ENCODE measurements at places on chromosomes 3 and 15.

GRCh38 chr3:112770032-112770626 lies 76.5 kb downstream of the CD200R1L start:
- no peak for DNase-seq

DNA sequence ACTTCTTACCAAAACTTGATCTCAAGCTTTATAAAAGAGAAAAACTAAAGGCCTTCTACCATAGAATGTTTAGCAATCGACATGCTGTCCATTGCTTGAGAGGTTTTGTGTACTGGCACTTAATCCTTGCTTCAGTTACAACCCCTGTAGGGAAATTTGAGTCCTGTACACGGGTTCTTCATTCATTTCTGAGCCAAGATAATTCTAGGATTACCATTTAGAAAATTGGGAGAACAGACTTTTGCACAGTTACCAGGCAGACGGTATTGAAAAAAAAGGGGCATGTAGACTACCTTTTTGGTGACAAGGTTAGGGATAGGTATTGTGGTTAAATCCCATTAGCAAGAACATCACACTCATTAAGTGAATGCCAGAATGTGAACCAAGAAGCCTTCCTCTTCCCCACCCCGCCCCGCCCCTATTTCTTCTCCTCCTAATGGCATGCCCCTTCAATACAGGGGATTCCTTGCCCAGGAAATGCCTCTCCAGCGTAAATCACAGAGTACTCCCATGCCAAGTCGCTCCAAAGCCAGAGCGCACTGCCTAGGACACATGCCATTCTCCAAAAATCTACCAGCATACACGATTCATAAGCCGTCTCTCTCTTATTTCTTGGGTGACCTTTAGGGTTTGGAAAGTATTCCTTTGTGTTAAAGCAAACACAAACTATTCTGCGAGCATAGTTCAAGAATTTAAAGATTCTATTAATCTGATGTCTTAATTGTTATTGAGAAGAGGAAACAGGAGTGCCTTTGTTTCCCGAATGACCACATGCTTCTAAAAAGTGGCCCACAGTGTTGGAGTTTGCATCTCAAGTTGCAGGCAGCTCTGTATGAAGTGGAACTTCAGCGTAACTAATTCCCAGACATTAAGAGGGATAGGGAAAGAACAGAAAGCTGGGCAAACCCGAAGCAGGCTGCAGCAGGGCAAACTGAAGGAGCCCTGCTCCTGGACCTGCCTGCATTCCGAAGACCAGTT lies 164.0 kb upstream of the NR2F2 start:
- DNase-seq, result no peak

DNA sequence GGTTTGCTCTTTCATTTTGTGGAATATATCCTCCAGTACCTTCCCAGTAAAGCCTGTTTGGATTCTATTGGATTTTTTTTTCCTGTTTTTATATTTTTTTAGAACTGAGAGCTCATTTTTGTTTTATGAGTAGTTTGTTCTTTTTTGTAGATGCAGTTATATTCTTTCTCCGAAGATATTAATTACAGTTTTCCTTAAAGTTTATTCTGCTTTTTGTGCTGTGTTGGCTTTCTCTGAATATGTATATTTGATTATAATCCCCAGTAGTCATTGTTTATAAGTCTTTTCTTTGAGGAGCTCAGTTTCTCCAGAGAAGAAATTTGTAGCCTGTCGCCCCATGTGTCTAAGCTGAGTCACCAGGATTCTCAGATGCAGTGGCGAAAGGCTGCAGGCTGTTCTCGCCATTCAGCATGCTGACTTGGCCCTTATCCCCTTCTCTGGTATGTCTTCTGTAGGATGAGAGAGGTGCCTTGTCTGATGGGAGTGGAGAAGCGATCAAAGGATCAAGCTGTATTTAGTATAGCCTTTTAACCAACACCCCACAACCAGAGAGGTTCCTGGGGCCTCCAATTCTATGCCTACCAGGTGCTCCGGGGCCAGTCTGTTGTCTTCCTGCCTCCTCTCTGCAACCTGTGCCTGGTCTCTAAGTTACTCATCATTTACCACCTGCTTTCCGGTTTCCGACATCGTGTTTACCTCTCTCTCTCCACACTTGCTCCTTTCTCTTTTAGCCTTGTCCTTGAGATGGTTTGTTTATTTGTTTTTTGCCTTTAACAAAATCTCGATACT lies 31.7 kb upstream of the MFSD1 start:
- no peak for DNase-seq

DNA sequence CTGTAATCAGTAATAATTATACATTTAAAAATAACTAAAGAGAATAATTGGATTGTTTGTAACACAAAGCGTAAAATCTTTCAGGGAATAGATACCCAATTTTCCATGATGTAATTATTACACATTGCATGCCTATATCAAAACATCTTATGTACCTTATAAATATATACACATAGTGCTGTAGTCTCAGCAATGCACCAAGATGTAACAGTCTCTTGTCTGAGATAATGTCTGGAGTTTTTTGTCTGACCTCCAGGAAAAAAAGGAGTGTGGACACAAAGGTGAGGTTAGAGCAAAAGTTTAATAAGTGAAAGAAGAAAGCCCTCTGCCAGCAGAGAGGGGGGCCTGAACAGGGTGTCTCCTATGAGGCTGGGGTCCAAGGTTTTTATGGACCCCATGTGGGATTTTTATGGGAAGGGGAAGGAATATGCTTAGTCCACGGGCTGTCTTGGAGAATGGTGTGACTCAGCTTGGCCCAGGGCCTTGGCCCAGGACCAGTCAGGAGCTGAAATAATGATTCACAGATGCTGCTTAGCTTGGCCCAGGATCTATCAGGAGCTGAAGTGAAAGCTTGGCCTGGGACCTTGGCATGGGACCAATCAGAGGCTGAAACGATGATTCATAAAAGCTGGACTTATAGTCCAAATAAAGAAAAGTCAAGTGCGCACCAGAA lies 545.0 kb downstream of the ZPLD1 start:
- no peak for DNase-seq

DNA sequence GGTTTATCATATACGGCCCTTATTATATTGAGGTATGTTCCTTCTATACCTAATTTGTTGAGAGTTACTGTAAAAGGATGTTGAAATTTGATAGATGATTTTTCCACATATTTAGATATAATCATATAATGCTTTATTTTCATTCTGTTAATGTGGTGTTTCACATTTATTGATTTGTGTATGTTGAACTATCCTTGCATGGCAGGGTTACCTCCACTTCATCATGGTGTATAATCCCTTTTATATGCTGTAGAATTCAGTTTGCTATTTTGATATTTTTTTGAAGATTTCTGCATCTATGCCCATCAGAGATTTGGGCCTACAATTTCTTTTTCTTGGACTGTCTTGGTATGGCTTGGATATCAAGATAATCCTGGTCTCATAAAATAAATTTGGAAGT lies 355.5 kb downstream of the EDEM1 start:
- DNase-seq, result no peak

DNA sequence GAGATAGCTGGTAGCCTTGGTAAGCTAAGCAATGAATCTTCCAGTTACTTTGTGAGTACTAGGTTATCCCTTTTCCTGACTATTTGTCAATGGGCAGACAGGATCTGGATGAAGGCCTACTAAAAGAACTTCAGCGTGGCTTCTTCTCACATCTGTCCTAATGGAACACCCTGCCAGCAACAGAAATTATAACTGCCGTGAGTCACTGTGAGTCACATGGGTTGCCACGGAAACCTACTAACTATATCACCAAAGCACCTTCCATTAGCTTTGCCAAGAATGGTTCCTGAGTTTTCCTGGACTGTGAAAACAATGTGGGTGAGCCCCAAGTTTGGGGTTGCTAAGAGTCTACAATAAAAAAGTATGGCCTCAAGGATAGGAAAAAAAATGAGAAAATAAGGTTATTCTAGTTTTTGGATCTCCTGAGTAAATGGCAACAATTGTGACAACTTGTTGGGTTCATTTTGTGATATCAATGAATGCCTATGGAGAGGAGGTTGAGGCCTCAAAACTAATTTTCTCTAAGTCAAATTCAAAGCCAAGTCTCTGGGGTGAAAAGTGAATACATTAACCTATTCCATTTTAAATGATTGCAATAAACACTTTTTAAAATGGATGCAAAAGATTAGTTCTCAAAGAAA lies 195.1 kb upstream of the ICE2 start:
- DNase-seq, result no peak

GRCh38 chr3:62095756-62096155 lies 277.6 kb downstream of the FEZF2 start:
- DNase-seq, result no peak

DNA sequence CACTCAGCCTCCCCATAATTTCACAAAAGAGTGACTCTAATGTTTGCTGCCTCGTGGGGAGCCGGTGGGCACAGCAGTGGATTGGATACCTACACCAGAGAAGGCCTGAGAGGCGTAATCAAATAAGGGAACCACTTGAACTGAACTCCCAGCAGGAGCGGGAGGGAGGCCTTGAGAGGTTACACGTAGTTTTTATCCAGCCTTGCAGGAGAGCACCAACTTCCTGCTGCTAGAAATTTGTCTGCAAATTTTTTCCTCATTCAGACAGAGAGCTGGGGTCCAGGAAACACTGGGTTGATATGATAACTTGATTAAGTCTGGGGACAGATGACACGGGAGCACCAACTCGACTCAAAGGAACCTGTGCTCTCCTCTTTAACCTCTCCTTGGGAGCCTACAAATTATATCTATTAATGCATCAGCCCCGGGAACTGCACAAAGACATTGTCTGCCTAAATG lies 69.8 kb downstream of the HES1 start:
- DNase-seq, result no peak

- DNase-seq, result no peak
These were observed 50.5 kb downstream of the SRGAP3 start for GRCh38 chr3:9198899-9199335.

GRCh38 chr3:87706176-87706575 lies 352.6 kb downstream of the CGGBP1 start:
- DNase-seq, result no peak

DNA sequence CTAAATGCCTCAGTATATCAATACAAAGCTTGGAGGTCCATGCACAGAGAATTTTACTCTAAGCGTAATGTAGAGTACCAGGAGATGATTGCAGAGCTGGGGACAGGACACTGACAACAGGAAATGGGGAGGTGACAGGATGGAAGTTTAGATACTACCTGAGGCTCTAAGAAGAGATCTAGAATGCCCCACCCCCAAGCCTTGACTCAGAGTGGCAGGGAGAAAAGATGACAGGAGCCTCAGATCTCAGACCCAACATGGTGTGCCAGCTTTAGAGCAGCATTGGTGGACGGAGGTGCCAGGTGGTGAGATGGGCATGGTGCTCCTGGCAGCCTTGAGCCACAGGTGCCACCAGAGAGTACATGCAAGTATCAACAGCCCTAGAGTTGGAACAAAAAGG lies 62.5 kb downstream of the LYZL4 start:
- DNase-seq, result no peak

DNA sequence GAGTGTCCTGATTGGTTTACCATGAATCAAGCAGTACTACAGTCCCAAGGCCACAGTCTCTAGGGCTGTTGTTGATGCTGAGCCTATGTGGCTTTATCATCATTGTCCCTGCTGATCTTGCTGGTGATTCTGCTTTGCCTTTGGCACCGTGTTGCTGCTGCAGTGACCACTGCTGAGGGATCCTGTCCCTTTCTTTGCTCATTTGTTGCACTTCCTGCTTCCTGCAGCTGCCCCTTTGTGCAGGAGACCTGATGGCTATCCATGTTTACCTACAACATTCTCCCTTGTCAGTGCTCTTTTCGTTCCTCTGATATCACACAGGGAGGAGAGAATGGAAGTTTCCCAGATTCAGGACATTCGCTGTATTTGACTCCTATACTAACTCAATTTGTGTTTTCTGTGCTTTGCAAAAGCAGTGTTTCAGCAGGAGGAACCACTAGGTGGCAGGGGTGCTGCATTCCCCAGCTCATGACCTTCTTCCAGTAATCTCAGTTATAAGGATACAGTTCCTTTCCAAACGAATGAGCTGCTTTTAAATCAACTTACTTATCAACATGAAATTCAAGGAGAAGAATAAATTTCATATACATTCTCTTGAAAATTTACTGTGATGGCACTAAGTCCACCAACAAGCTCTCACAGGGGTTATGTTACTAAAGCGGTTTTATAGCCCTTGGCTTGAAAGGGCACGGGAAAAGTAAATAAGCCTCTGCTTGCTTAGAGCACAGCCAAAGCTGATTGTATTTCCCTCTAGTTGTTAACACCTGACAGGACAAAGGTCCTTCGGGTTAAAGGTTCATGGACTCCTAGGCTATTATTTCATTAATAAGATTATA lies 9.7 kb upstream of the THUMPD3 start:
- peak; percentile 17 for DNase-seq

DNA sequence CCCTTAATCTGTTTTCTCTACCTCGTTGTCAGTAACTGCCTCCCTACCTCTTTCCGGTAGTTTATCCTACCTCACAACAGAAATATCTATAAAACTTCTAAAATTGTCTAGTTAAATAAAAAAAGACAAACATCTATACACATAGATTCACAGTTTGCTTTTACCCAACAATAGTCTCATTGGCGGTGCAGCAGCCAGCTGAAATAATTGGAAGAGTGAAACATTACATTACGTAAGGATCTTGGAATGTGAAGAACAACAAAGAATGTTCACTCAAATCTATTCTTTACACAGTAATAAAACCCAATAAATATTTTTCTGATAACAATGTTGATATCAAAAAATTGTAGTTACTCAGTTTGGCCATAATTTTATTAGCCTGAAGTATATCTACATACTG lies 115.5 kb upstream of the ARPP21 start:
- DNase-seq, result no peak

- no peak for DNase-seq
These were observed 52.7 kb downstream of the CLDN18 start for GRCh38 chr3:138062626-138063025.

- DNase-seq, result no peak
These were observed 13.6 kb downstream of the KLF15 start for GRCh38 chr3:126343649-126344035.

DNA sequence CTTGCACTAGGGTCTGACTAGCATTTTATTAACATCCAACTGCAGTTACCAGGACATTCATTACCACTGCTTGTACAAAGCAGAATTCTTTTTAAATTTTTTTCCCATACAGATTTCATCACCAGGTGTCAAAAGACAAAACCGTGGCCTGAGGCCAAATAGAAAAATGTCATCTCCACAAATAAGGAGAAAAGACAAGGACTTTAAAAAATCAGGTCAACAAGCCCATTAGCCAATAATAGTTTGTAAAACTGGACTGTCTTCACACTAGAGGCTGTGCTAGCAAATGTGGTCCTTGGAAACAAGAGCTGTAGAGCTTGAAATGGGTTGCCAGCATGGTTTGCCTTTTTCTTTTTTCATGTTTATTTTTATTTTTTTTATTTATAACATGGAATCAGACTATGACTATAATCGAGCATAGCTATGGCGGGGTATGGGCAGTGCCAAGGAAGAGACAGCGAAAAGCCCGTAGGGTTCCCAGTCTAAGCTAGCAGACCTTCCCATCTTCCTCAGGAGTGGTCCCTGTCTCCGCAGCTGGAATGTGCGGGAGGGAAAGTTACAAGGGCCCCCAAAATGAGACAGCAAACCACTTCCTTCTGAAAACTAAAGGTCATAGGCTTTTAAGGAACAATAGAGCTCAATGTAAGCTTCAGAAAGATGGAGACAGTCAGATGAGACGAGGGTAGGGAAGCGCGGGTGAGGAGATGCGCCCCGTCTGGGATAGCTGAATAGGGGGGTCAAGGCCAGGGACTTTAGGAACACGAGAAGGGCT lies 1.5 kb downstream of the PTPN9 start:
- no peak for DNase-seq

- no peak for DNase-seq
These were observed 57.0 kb downstream of the SUMF1 start for GRCh38 chr3:4409971-4410573.

GRCh38 chr3:58792921-58793451 lies 126.4 kb upstream of the FAM3D start:
- no peak for DNase-seq

GRCh38 chr3:35070088-35070487 lies 569.2 kb upstream of the ARPP21 start:
- no peak for DNase-seq

- DNase-seq, result no peak
These were observed 34.0 kb downstream of the DHX30 start for GRCh38 chr3:47836986-47837385.
